CD4-positive, alpha-beta T cell treated with Interleukin-2 at 100 ng/mL for 4 hours (primary cell): ENCODE measurements at places on chromosomes 5 and 9.
A peak's percentile ranks its signal among the peaks of the same experiment; 100 is the strongest.

GRCh38 chr9:70111042-70111602 is 67.5 kb downstream of the MAMDC2 start:
- peak; percentile 39 for DNase-seq

- DNase-seq, result no peak
These were observed 104.8 kb upstream of the SPOCK1 start for GRCh38 chr5:137603891-137604290.

- no peak for DNase-seq
These were observed 192.4 kb downstream of the DOCK8 start for GRCh38 chr9:406886-407654.

GRCh38 chr9:114532561-114533237 is 27.4 kb upstream of the WHRN start:
- no peak for DNase-seq

- DNase-seq, result no peak
These were observed 82.3 kb downstream of the CRB2 start for GRCh38 chr9:123438321-123438720.

DNA sequence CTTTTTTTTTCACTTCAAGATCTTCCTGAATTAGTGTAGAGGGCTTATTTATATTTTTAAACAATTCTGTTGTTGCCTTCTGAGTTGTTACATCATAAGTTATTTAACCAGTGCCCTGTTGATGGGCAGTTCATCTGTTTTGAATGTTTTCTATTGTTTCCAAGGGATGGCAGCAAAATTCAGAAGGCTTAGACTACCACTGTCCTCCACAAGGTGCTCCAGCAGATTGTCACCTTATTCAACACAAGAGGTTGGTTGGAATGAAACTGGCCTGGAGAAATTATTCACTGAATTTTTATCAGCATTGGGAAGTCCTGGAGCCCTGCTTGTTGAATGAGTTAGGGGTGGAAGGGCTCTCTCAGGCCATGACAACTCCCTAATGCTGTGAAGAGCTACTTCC is 1.3 kb upstream of the KLHL9 start:
- no peak for DNase-seq
